Suprapubic skin (tissue), 4 donors: ENCODE measurements at places on chromosomes 7 and 10. TPM values are rescaled to one million over a fixed set of nuclear protein-coding genes. Genes with fewer than 3 reads are reported as not detected.

Gene NOS3
- 2.6 TPM for total RNA-seq

Gene HMX2
- not detected for total RNA-seq

DNA sequence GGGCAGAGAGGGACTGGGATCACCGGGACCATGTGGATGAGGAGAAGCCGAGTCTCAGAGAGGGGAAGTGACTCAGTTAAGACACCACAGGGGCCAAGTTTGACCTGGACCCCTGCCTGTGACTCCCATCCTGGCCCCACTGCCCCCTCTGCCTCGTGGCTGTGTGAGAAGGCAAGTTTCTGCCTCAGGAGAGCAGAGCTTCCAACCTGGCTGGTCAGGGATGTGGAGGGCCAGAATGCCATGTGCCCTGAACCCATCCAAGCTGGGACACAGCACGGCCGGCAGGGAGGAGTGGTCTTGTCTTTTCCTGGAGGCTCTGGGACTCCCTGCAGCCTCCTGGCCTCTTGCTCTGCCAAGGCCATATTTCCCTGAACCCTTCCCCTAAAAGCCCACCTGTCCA, 19.5 kb downstream of the WDFY4 start:
- H3K4me1 ChIP-seq, result no peaks in the 10 kb centered on the region
- H3K4me3 ChIP-seq, result no peak overlapping the region
- H3K27ac ChIP-seq, result no peak overlapping the region
- no peak for DNase-seq
- no peaks in the 10 kb centered on the region for H3K36me3 ChIP-seq

- no peaks in the 10 kb centered on the region for H3K36me3 ChIP-seq
- no peaks in the 10 kb centered on the region for H3K27me3 ChIP-seq
- peak overlapping the region; percentile 93 for H3K27ac ChIP-seq
- no peak overlapping the region for H3K4me3 ChIP-seq
These were observed 8.5 kb upstream of the METTL27 start for GRCh38 chr7:73850781-73851207.

DNA sequence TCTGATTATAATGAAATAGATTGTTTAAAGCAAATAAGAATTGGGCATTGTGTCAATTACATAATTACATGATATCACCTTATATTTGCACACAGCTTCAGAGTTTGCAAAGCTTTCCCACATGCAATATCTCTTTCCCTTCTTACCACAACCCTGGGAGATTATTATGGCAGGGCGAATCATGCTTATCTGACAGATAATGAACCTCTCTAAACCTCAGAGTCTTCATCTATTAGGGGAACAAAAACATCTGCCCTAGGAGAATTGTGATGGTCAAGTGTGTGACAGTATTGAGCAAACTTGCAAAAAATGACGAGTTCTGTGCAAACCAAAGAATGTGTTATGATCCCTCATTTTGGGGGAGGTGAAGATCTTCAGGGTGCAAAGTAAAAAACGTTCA, 90.0 kb downstream of the MYOF start:
- peaks cover 57% of the 10 kb centered on the region for H3K36me3 ChIP-seq
- H3K27me3 ChIP-seq, result no peaks in the 10 kb centered on the region
- H3K27ac ChIP-seq, result no peak overlapping the region
- H3K4me3 ChIP-seq, result no peak overlapping the region

- H3K27me3 ChIP-seq, result no peaks in the 10 kb centered on the region
- no peak overlapping the region for H3K4me3 ChIP-seq
- H3K4me1 ChIP-seq, result no peaks in the 10 kb centered on the region
- no peak for DNase-seq
These were observed 36.9 kb upstream of the AQP1 start for GRCh38 chr7:30874656-30875302.

Gene MKX
- 0.68 TPM for total RNA-seq

DNA sequence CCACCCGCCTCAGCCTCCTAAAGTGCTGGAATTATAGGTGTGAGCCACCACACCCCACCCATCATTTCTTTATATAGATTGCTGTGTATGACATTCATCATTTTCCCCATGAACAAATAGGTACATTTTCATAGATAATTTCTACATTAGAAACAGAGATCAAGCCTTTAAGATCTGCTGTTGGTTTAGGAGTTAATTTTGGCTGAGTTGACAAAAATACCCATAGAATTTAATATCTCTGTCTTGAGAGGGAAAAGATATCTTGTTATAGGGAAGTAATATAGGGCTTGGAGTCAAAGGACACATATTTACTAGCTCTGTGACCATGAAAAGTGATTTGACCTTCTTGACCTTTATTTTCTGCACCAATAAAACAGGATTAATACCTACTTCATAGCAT, 51.8 kb downstream of the LRMDA start:
- peaks cover 5% of the 10 kb centered on the region for H3K4me1 ChIP-seq
- H3K27ac ChIP-seq, result no peak overlapping the region
- no peak for DNase-seq
- H3K27me3 ChIP-seq, result no peaks in the 10 kb centered on the region
- H3K4me3 ChIP-seq, result no peak overlapping the region
- no peaks in the 10 kb centered on the region for H3K36me3 ChIP-seq

- no peaks in the 10 kb centered on the region for H3K4me1 ChIP-seq
- H3K4me3 ChIP-seq, result no peak overlapping the region
- H3K36me3 ChIP-seq, result no peaks in the 10 kb centered on the region
- DNase-seq, result no peak
- H3K27ac ChIP-seq, result no peak overlapping the region
These were observed 123.0 kb upstream of the TNS3 start for GRCh38 chr7:47704936-47705335.
